ENCODE measurements at places on chromosomes 5 and 9.

DNA sequence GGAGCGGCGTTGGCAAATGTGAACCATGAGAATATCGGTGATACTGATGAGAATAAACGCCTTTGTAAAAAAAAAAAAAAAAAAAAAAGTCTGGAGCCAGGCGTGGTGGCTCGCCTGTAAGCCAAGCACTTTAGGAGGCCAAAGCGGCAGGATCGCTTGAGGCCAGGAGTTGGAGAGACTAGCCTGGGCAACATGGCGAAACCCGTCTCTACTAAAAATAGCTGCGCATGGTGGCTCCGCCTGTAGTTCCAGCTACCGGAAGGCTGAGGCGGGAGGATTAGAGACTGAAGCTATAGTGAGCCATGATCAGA, 425 bp upstream of the NFX1 start:
- DNase-seq = no peak

DNA sequence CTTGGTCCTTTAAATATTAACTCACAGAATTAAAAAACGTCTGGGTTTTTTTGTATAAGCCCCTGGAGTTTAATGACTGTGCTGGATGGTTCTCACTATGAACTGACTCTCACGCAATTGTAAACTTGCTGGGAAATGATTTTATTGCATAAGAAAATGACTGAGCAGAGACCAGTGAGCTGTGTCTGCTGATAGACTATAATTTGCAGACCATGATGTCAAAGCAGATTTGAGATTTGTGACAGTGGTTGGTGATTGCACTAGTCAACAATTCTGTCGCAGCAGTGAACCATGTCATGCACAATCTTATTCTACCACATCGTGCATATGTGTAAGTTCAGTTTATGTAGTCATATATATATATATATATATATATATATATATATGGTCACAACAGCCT, 85.7 kb upstream of the C9orf72 start:
- no peak for DNase-seq

- no peak for DNase-seq
Observed at GRCh38 chr9:122005597-122005996, 87.5 kb downstream of the TTLL11 start.

DNA sequence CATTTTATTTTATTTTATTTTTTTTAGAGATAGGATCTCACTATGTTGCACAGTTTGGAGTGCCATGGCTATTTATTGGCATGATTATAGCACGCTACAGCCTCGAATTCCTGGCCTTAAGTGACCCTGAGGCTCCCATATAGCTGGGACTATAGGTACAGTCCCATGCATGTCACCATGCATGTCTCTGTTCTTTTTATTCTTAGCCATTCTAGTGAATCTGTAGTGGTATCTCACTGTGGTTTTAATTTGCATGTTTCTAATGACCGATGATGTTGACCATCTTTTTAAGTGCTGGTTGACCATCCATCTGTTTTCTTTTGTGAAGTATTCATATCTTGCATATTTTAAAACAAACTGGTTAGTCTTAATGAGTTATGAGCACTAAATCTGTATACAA, 76.1 kb downstream of the SLC44A1 start:
- DNase-seq = no peak

DNA sequence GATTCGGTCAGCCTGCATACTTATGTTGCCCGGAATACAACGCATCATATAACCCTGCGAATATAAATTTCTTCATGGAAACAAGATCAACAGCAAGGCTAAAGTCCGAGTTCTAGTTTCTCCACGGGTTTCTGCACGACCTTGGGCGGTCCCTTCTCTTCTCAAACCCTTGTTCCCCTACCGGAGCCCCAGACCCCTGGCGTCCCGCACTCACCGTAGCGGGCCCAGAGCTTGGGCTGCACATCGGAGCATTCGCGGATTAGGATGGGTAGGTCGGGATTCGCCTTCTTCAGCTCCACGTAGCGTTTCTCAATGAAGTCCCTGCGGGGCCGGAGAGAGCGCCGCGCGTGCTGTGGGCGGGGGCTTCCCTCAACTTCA, 399 bp downstream of the NDUFA2 start:
- no peak for DNase-seq

DNA sequence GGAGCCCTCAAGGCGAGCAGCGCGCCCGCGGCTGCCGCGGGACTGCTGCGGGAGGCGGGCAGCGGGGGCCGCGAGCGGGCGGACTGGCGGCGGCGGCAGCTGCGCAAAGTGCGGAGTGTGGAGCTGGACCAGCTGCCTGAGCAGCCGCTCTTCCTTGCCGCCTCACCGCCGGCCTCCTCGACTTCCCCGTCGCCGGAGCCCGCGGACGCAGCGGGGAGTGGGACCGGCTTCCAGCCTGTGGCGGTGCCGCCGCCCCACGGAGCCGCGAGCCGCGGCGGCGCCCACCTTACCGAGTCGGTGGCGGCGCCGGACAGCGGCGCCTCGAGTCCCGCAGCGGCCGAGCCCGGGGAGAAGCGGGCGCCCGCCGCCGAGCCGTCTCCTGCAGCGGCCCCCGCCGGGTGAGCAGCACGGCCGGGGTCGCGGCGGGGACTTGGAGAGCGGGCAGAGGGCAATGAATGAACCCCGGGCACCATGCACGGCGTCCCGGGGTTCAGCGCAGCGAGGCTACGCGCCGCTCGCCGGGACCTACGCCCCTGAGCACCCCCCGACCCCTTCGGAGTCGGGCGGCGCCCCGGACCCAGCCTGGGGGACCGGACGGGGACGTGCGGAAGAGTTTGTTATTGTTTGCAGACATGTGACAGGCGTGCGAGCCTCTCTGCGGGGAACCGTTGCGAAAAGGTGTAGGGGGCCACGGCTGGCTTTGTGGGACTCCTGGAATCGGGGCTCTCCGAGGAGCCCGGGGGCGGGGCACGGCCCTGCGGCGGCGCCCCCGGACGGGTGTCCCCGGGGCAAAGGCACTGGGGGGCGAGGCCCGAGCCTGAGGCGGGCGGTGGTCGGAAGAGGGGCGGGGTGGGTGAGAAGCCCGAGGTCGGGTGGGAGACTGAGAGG, 553 bp downstream of the MAP3K1 start:
- peak; percentile 41 for DNase-seq

- no peak for DNase-seq
Observed at GRCh38 chr9:123343443-123344191, 12.4 kb upstream of the CRB2 start.

DNA sequence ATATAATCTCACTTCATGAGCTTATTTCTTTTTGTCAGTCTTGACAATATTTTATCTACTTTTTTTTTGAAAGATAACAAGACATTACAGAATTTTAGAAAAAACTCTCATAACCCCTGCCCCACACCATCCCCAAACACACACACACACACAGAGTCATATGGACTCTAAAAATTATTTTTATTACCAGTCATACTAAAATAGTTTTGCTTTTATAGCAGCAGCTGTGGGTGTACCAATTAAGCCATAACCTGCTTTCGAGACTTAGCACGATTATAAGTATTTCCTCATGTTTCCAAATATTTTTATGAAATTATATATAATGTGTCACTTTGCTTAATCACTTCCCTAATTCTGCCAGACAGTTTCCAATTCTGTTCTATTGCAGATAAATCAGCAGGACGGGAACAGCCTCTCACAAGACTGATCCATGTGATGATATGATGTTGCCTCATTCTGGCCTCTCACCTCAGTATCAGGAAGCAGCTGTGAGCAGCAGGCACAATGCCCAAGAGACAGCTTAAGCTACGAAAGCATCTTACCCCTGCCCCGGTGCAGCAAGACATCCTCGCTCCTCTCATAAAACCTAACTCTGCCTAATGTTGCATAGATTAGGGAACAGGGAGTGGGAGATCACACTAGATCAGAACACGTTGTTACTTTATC, 7.0 kb downstream of the PDCL start:
- DNase-seq = no peak
